CD4-positive, CD25-positive, alpha-beta regulatory T cell (primary cell): ENCODE measurements at places on chromosomes 6 and 20. TPM values are rescaled to one million over a fixed set of nuclear protein-coding genes. Genes with fewer than 3 reads are reported as not detected.

DNA sequence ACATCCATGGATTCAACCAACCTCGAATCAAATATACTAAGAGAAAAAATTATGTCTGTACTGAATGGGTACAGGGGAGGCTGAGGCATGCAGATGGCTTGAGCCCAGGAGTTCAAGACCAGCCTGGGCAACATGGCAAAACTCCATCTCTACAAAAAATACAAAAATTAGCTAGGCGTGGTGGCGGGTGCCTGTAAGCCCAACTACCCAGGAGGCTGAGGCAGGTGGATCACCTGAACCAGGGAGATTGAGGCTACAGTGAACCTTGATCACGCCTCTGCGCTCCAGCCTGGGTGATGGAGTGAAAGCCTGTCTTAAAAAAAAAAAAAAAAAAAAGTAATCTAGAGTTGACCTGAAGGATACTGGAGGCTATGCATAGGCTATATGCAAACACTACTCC, 219.1 kb upstream of the SNX9 start:
- DNase-seq, result no peak

DNA sequence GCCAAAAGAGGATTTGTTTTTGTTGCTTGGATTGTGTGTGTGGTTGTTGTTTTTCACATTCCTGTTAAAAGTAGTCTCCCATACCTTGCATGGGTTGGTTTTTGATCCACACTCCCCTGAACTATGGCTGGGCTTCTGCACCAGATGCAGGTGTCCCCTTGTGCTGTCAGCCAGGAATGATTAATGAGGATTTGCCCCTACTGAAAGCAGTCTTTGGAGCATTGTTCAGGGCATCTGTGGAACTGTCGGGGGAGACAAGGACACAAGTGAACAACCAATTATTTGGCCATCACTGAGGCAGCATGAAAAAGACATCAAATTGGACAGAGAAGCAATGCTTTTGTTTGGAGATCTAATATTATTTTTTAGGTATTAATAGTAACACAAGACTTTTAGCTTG, 373.2 kb upstream of the MMS22L start:
- DNase-seq, result no peak

DNA sequence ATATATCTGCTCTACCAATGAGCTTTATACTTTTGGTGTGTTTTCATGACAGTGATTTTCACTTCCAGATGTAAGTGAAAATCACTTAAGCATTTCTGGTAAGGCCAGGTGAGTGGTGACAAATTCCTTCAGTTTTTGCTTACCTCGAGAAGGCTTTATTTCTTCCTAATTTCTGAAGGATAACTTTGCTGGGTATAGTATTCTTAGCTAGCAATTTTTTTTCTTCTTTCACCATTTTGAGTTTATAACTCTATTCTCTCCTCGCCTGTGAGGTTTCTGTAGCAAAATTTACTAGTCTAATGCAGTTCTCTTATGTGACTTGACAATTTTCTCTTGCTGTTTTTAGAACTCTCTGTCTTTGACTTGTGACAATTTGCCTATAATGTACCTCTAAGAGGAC, 7.1 kb downstream of the FHL5 start:
- no peak for DNase-seq

DNA sequence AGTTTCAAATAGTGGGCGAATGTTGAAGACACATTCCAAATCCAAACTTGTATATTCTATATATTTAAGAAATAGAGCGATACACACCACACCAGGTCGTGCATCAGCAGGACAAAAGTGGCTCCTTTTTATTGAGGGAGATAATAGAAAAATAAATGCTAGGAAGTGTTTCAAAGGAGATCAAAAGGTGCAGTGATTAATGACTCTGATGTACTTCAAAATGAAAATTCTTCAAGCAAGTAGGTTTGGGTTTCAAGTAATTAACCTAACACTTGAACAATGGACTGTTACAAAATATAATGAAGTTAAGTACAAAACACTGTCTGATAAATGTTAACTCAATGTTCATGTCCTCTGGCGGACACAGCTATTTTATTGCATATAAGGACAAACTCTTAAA, 185.9 kb downstream of the BTBD9 start:
- no peak for DNase-seq

GRCh38 chr6:6781172-6781872, 192.8 kb downstream of the LY86 start:
- DNase-seq, result no peak

DNA sequence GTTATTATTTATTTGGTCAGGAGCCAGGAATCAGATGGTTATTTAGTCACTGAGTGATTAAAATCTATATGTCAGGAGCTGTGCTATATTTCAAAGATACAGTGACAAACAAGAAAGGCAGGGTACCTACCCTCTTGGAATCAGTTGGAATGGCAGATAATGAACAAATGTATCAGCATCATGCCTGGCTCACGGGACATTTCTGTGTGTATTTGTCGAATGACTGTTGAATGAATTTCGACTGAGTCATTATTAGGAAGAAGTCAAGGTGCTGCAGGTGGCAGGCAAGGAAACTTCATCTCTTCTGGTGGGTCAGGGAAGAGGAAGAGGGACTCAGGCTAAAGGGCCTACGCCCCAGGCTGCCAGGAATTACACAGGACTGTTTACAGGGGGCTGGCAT, 13.6 kb downstream of the PKIG start:
- no peak for DNase-seq

The CD24 gene
- total RNA-seq, result 0.17 TPM

The SLC18B1 gene
- total RNA-seq, result 9.8 TPM
